Activated T-helper 1 cell treated with anti-CD3 and anti-CD28 coated beads, Interleukin-2, amount 50 U/mL, for 16 hours (primary cell): ENCODE measurements at places on chromosomes 3 and 15.

DNA sequence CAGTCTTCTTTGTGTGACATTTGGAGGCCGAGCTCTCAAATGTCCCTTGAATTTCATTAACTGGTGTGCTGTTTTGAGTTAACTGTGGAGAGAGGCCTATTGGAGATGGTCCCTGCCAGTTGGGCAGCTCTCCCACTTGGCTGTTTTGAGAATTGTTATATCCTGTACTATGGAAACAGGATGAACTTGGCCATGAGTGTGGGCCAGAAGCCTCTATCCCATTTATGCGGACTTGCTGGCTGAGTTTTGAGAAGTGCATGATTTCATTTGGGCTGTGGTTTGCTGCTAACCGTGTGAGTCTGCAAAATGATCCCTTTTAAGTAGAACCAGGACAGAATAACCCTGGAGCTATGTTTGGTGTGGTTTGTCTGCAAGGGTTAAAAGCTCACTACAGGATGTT is 366.0 kb downstream of the PTPRG start:
- no peak for DNase-seq

DNA sequence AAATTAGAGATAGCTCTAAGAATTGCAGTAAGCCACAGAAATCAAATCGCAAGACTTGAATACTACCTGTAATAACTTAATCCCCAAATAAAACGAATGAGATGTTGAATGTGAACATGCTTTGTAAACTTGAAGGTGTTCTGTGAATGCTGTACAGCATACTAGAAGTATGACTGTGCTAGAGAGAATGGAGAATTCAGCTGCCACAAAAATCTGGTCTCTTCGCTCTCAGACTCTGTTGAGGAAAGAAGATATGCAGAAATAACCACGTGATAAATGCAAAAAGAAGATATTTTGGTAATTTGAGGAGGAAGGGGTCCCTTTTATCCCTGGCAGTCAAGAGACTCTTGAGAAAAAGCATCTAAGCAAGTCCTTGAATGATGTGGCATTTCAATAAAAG is 37.3 kb downstream of the ZBTB38 start:
- no peak for DNase-seq

- DNase-seq, result no peak
These were observed 21.6 kb downstream of the LYSMD4 start for GRCh38 chr15:99711625-99712024.

GRCh38 chr15:69997813-69998212 is 99.9 kb downstream of the TLE3 start:
- DNase-seq, result no peak

GRCh38 chr3:148081926-148082325 is 615.8 kb upstream of the AGTR1 start:
- DNase-seq, result no peak

GRCh38 chr3:141412087-141412935 is 44.0 kb downstream of the ZBTB38 start:
- peak; percentile 17 for DNase-seq

DNA sequence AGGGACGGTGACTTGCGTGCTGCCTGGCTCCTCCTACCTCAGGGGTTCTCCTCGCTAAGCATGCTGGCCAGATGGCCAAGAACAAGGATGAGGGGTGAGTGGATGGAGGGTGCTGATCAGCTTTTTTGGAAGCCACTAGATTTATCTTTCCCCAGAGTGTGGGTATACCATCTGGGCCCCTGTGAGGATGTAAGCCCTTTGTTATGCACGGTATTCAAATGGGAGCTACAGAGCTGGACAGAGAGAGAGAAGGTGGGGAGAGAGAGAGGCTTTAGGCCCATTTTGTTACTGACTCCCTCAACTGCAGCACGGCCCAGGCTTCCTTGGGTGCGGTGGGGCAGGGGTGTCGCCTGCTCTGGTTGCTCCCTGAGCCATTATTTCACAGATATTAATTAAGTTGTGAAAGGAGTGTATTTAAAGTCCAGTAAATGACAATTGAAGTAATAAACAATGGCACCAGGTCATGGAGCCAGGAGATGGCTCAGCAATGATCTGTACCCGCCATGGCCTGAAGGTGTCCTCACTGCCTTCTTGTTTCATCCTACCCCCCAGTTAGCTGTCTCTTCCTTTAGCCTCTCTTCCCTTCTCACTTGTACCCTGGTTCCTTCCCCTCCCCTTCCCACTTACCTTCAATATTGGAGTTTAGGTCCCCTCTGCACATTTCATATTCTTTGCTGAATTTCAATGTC is 158.0 kb downstream of the CLSTN2 start:
- DNase-seq, result no peak
